ENCODE measurements at places on chromosomes 2 and 18. TPM values are rescaled to one million over a fixed set of nuclear protein-coding genes. Genes with fewer than 3 reads are reported as not detected.

- H3K36me3 ChIP-seq: no peaks in the 10 kb centered on the region
- no peaks in the 10 kb centered on the region for H3K27me3 ChIP-seq
- no peak for DNase-seq
- peak overlapping the region; percentile 61 for H3K27ac ChIP-seq
- H3K4me1 ChIP-seq: peaks cover 18% of the 10 kb centered on the region
Measured at GRCh38 chr18:9708434-9709303, 568 bp downstream of the RAB31 start.

DNA sequence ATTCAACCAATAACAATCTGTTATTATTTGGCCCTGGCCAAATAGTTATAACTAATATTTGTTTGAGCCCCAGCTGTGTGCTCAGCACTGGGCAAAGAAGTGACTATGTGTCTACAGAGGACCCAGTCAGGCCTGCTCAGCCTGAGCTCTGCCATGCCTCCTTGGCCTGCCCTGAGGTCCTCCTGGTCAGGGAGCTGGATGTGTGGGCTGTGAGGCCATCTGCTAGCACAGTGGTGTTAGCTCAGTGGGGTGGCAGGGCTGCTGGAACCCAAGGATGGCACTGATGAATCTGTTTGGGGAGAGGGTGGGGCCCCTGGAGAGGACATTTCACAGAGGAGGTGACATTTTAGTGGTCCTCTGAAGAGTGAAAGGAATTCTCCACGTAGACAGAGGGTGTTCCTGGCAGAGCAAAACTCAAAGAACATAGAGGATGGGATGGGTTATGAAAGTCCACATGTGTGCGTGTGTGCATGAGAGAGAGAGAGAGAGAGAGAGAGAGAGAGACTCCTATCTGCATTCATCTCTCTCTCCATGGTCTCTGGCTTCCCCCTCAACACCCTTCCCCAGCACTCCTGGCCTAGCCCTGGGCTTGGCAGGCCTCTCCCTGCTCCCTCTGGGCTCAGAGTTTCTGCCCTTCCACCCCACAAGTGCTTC lies 21.2 kb upstream of the ATOH8 start:
- DNase-seq: no peak
- H3K36me3 ChIP-seq: no peaks in the 10 kb centered on the region
- peaks cover 10% of the 10 kb centered on the region for H3K4me1 ChIP-seq
- no peak overlapping the region for H3K4me3 ChIP-seq
- H3K27me3 ChIP-seq: no peaks in the 10 kb centered on the region
- no peak overlapping the region for H3K27ac ChIP-seq

- no peak for DNase-seq
- no peaks in the 10 kb centered on the region for H3K27me3 ChIP-seq
- H3K4me3 ChIP-seq: no peak overlapping the region
- no peaks in the 10 kb centered on the region for H3K4me1 ChIP-seq
Measured at GRCh38 chr2:241811952-241812729, 3.1 kb downstream of the NEU4 start.

DNA sequence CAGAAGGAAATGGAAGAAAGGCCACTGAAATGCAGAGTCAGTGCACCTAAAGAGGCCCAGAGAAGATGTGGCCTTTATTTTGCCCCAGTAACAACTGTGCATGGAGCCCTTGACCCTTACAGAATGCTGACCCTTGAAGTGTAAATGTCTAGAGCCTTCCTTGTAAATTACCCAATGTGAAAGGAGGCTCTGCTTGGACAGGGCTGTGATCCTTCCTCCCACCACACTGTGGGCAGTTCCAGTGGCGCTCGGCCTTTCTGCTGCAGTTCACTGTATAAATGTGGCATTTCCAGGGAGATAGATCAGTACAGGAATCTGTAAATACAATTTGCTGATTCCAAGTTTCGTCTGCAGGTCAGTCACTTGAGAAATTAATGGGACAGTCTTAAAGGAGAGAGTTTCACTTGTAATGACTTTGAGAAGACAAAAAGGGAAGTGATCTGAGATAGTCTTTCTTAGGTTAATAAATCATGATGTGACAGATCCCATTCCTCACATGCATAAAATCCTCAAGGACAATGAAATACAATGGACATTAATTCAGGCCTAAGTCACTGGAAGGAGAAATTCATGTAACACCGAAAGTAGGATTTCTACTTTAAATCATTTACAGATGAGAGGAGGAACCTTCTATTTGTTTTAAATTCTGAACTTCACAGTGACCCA lies 133.8 kb upstream of the LMAN1 start:
- H3K27me3 ChIP-seq: no peaks in the 10 kb centered on the region
- no peak for DNase-seq
- no peak overlapping the region for H3K4me3 ChIP-seq
- H3K4me1 ChIP-seq: no peaks in the 10 kb centered on the region
- no peaks in the 10 kb centered on the region for H3K36me3 ChIP-seq

DNA sequence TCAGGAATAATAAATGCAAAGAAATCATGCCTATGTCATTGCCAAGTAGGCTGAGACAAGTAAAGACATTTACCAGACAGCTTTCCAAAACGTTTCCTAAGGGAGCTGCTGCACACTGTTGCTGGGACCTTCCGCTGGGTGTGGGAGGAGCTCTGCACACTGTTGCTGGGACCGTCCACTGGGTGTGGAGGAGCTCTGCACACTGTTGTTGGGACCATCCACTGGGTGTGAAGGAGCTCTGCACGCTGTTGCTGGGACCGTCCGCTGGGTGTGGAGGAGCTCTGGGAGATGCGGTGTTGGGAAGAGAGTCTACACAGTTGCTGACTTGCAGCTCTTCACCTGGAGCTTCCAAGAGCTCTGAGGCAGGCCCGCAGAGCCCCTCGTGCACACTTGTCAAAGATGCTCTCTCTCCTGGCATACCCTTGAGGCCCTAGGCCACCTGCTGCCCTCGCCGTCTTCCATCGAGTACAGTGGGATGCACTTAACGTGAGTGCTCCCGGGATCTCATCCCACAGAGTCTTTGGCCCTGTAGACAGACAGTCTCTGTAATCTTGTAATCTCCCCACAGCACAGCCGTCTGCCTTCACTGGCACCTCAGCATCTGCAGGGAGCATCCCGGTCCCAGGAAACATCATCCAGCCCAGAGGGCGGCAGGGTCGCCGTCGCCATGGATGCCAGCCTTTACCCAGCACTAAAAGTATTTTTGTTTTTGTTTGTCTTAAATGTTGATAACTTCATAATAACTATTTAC lies 51.4 kb downstream of the TRAPPC12 start:
- no peaks in the 10 kb centered on the region for H3K27me3 ChIP-seq
- DNase-seq: no peak
- H3K27ac ChIP-seq: no peak overlapping the region
- H3K4me3 ChIP-seq: no peak overlapping the region

DNA sequence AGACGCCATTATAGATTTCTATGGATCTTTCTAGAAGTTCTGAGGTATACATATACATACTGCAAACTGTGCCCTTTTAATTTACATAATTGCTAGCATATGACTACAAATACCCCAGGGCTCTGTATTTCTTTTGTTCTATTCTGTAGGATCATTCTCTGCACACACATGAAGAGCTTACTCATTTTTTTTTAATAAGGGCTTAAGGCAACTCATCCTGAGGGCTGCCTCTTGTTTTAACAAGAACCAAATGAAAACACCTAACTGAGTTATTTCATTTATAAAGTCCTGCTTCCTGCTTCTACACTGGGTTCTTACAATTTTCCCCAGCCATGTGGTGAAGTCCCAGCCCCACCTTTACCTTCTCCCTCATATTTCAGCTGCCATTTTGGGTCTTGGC lies 390.5 kb downstream of the IRS1 start:
- no peaks in the 10 kb centered on the region for H3K4me1 ChIP-seq
- H3K27me3 ChIP-seq: no peaks in the 10 kb centered on the region
- no peaks in the 10 kb centered on the region for H3K36me3 ChIP-seq
- DNase-seq: no peak

GRCh38 chr2:240302041-240302440 lies 133.4 kb upstream of the GPC1 start:
- DNase-seq: no peak
- H3K36me3 ChIP-seq: no peaks in the 10 kb centered on the region
- H3K27ac ChIP-seq: no peak overlapping the region
- no peaks in the 10 kb centered on the region for H3K4me1 ChIP-seq

DNA sequence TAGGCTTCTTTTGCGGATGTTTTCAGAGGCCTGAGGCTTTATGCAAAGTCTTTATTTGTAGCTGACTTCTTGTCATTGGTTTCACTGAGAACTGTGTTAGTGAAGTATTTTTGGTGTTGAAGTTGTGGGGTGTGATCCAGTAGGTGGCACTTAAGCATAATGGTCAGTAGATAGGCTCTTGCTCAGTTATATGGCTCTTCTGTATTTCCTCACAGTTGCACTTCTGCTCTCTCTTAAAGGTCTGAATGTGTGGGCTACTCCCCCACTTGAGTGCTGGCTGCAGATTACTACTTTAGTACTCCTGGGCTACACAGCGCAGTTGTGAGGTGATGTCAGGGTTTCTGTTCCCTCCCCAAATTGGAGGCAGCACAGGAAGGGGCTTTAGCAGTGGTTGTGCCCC lies 133.8 kb upstream of the SCN7A start:
- H3K27me3 ChIP-seq: no peaks in the 10 kb centered on the region
- no peak overlapping the region for H3K4me3 ChIP-seq
- H3K36me3 ChIP-seq: no peaks in the 10 kb centered on the region
- no peak overlapping the region for H3K27ac ChIP-seq

DNA sequence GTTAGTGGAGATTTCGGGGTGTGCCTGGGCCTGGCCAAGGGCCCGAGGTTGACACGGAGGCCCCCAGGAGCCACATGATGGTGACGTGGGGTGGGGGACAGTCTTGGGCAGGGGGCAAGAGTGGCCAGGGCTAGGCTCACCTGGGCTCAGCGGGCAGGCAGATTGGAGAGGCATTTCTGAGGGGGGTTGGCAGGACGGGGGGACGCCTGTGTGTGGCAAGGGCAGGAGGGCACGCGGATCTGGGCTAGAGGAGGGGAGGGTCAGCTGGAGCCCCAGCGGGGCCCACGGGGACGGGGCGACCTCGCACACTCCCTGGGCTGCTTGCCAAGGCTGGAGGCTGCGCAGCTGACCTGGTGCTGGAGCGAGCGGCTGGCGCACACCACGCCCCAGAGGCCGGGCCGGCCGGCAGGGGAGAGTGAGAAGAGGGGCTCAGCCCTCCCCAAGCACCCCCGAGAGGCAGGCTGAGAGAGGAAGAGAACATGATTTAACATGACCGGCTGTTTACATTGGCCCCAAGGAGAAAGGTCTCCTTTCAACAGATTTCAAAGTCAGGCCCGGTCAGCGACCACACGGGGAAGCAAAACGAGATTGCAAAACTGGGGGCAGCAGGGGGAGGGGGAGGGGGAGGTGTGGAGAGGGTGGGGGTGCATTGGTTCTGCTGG lies 38.0 kb upstream of the SNED1 start:
- no peaks in the 10 kb centered on the region for H3K27me3 ChIP-seq
- H3K27ac ChIP-seq: no peak overlapping the region
- no peaks in the 10 kb centered on the region for H3K36me3 ChIP-seq
- peak; percentile 63 for DNase-seq
- no peak overlapping the region for H3K4me3 ChIP-seq

DNA sequence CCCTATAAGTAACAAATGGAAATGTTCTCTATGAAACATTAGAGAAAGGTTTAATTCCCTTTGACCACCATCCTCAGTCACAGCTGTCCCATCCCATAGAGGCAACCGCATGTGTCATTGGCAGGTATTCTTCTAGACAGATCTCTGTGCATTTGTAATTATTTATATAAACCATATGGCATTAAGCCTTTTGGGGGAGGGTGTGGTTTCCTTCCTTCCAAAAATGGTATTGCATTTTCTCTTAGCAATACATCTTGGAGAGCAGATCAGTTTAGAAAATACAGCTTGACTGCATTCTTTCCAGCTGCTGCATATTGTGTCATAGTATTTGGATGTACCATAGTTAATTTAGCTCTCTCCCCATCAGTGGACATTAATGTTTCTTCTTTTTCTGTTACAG lies 57.7 kb downstream of the LCLAT1 start:
- DNase-seq: no peak
- H3K27me3 ChIP-seq: no peaks in the 10 kb centered on the region
- no peak overlapping the region for H3K4me3 ChIP-seq
- no peaks in the 10 kb centered on the region for H3K36me3 ChIP-seq
- no peaks in the 10 kb centered on the region for H3K4me1 ChIP-seq
- no peak overlapping the region for H3K27ac ChIP-seq

DNA sequence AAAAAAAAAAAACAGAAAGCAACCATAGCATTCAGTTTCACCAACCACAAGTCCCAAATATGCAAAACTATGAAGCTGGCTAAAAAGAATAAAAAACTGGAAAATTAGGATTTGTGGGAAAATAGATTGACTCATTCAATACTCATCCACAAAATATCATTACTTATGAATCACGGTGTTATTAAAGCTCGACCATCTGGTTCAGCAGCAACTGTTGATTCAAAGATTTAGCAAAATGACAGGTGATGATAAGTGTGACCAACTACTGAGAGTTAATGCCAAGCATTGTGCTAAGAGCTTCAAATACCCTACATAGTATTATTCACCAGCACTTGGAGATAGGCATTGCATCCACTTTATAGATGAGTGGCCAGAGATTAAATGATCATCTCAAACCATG lies 26.2 kb upstream of the XDH start:
- H3K36me3 ChIP-seq: no peaks in the 10 kb centered on the region
- no peak overlapping the region for H3K4me3 ChIP-seq
- H3K4me1 ChIP-seq: no peaks in the 10 kb centered on the region
- DNase-seq: no peak
- no peak overlapping the region for H3K27ac ChIP-seq

DNA sequence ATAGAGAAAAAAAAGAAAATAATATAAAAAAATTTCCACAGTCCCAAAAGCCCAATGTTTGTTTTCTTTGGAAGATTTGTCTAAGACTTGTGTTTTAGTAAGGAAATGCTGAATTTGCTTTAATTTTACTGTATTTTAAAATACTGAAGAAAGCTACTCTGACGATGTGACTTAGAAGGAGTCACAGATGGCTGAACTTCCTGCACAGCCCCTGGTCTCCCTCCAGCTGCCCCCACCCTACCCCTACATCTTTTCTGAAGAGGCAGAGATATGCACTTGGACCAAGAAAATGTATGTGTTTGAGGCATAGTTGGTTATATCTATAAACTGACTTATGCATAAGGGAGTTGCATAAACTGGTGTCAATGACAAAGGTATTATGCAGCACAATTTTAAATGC lies 172.3 kb downstream of the CDH2 start:
- no peak overlapping the region for H3K4me3 ChIP-seq
- H3K27ac ChIP-seq: no peak overlapping the region
- no peaks in the 10 kb centered on the region for H3K27me3 ChIP-seq
- H3K4me1 ChIP-seq: no peaks in the 10 kb centered on the region

SEC11C gene
- total RNA-seq: 41.8 TPM

ATP5F1A gene
- 305 TPM for total RNA-seq

ZSCAN30 gene
- 19.4 TPM for total RNA-seq

SERPINB7 gene
- total RNA-seq: not detected

AKAIN1 gene
- 3.1 TPM for total RNA-seq

THUMPD2 gene
- total RNA-seq: 18.8 TPM

Data from body of pancreas (tissue), 4 donors.